ENCODE measurements at places on chromosomes 2 and 18.

GRCh38 chr18:2420367-2420766, 150.9 kb downstream of the METTL4 start:
- no peak for DNase-seq

DNA sequence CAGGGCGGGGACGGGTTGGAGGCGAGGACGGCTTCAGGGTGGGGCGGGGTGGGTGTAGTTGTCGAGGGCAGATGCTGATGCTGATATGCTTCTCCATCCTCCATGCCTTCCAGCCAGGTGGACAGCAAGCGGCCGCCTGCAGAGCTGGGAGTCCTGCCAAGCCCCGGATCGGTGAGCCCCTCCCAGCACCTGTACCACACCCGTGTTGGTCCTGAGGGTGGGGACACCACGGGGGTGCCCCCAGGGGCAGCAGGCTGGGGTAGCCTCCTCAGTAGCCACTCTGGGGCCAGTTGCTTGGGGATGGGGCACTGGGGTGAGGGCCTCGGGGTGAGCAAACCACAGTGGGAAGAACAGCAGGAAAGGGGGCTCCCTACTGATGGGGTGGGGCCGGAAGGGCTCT, 2.6 kb downstream of the ANO7 start:
- DNase-seq: no peak

DNA sequence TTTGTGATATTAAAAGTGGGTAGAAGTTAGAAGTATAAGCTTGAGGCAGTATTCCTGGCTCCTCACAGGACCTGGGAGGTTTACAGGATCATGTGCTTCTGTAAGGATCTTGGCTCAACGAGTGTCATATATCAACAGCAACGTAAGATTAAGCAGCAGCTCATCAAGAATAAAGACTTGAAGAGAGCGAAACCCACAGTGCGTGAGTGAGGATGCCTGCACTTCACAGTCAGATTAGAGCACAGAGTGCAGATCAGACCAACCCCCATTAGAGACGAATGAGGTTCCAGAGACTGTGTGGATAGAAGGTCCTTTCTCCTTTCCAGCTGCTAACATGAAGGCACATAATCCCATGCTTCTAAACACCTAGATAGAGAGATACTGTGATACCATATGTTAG, 1656.7 kb upstream of the NXPH2 start:
- no peak for DNase-seq

DNA sequence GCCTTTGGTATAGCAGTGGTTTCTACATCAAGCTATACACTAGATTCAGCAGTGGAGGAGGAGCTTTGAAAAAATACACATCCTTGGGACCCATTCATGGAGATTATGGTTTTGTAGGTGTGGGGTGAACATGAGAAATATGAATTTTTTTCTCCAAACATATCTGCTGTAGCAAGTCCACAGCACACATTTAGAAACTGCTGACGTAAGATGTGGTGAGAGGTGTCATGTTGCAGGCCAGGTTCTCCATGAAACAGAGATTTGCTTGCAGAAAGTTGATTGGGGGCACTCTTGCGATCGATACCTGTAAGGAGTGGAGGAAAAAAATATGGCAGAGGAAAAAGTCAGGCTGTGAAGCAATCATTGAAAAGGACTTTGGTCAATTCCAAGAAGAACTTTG, 67.9 kb downstream of the FASTKD2 start:
- no peak for DNase-seq

DNA sequence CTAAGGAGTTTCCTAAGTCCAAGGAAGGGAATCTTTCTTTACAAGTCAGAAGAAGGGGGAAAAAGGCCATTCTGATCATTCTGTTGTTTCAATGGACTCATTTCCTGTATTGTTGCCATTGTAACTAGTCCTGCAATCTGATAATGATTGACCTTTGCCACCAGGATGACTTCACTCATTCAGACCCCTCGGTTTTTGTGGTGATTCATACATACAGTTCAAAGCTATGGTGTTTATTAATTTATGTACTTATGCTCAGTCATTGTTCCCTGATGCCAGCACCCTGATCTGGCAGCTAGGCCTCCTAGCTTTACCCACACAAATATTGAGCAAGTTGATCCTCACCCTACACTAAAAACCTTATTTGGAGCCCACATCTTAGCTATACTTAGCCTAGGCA, 57.6 kb upstream of the ZNF519 start:
- no peak for DNase-seq
